ENCODE measurements at places on chromosomes 11 and 22.

GRCh38 chr22:16933291-16934282 is 74.4 kb downstream of the GAB4 start:
- DNase-seq = no peak

GRCh38 chr11:14519597-14519916 is 629 bp downstream of the PSMA1 start:
- peak; percentile 6 for DNase-seq

DNA sequence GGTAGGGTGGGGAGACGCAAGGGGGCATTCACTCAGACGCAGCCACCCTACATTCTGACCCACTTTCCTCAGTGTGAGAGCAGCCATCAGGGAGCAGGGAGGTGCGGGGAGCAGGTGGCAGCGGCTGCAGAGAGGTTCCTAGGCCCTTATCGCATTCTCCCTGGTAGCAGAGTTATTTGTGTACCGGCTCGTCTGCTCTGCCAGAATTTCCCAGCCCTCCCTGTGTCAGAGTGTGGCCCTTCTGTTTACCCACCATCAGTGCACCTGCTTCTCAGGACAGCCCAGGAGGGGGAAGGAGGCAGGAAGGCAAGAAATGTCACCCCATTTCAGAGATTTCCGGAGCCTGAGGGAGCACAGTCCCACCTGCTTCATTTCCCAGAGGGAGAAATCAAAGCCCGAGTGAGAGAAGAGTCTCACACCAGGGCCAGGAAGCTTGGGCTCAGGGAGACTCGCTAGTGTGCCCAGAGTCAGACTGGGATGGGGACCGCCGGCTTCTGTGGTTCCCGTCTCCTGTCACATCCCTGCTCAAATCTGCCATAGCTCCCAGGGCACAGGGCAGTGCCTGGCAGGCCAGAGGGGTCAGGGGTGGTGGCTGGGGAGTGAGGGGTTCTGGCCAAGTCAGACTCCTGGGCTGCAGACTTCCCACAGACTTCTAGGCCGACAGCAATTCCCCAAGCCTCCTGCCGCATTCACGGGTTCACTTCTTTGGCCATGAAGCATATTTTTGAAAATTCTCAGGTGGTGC is 49.7 kb downstream of the ARRB1 start:
- no peak for DNase-seq

GRCh38 chr11:57792870-57793269 is 31.3 kb downstream of the CTNND1 start:
- DNase-seq = peak; percentile 71

DNA sequence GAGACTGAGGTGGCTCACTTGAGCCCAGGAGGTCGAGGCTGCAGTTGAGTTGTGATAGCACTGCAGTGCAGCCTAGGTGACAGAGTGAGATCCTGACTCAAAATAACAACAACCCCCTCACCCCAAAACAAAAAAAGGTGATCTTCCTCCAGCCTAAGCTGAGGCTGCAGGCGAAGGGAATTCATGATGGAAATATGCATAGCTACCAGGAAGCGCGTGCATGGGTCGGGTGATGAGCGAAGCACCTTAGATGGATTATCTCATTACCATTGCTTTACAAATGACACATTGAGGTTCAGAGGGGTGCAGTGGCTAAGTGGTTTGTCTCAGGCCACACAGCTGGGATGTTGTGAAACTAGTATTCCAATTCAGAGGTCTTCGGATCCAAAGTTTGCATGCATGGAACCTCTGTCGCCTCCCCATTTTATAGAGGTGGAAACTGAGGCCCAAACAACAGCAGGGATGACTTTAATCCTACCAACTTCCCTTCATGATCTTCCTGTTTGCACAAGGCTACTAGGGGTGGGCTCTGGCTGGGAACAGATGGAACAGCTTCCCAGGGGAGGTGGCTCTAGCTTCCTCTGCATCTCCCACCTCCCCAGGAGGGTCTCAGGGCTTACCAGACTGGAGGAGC is 4.6 kb downstream of the SLC29A2 start:
- no peak for DNase-seq

DNA sequence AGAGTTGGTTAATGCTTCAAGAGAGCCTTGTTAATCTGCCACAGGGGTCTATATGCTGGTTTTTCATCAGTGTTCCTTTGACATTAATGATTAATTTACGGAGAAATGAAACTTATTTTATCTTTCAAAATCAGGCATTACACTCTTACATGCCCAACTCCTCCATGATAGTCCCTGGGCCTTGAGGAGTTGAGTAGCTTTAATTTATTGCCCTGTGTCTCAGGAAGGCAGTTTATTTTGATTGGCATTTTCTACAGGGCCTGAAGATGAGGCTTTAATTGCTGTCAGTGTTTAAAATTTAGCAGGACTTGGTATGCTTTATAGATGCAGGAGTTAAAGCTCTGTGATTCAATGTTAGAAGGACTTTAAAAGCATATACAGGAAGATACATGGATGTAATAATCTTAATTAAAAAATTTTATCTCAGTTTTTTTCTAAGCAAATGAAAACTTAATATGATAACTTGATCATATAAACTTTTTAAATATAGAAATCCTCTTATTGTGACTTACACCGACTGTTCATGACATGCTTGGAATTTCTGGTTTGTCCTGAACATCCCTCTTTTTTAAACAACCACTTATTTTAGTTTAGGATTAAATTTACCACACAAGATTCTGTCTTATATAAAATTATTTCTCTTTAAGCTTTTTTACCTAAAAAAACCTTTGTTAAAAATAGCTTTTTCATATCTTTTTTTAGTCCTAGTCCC is 12.2 kb downstream of the GLYAT start:
- DNase-seq = no peak

- DNase-seq = no peak
Observed at GRCh38 chr11:40227730-40228129, 1231.7 kb downstream of the LRRC4C start.

DNA sequence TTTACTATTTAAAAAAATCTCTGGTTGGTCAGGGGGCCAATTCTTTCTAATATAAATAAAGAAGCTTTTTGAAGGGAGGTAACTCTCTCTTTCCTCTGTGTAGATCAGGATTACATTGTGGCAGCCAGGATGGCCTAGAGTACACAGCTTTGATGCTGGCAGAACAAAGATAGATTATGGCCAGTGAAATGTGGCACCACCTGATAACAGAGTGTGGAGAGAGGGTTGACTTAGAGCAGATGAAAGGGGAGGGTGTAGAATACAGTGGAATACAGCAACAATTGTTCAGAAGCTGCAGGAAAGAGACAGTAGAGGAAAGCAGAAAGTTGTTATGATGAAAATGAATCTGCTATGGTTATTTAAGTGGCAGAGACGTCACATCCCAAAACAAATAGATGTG is 99.0 kb downstream of the FAR1 start:
- DNase-seq = no peak

DNA sequence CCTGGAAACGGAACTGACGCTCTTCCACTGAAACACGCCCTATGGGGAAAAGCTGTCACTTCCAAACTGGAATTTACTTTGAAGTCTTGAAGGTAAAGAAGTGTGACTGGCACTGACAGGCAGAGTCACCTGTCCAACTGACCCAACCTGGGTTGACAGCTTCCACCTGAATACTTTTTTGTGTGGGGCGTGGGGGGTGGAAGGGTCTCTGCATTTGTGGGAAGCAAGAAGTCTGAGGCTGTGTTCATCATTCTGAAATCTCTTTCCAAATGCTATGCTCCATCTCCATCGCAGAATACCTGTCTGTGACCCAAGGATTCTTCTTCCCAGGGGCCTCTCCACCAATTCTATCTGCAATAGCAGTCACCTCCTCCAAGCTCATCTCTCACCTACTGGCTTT is 7.8 kb downstream of the IFT27 start:
- DNase-seq = no peak

DNA sequence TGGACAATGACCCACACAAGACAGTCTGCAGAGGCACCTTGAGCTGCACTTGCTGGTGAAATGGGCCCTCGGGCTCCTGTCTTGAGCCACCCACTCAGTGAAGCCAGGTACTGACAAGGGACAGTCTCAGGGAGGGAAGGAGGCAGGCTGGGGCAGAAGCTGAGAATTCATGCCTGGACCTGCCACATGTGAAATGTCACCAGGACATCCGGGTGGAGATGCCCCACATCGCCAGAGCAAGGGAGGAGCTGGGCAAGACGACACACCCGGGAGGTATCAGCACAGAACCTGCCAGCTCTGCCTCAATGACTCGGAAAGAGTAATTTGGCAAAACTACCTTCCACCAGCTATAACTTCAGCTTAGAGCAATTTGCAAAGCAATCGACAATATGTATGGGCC is 23.5 kb downstream of the CPT1A start:
- DNase-seq = no peak

GRCh38 chr22:45204241-45204640 is 36.5 kb downstream of the KIAA0930 start:
- DNase-seq = no peak

- DNase-seq = peak; percentile 55
Observed at GRCh38 chr11:60982184-60982583, 10.7 kb downstream of the CD6 start.

DNA sequence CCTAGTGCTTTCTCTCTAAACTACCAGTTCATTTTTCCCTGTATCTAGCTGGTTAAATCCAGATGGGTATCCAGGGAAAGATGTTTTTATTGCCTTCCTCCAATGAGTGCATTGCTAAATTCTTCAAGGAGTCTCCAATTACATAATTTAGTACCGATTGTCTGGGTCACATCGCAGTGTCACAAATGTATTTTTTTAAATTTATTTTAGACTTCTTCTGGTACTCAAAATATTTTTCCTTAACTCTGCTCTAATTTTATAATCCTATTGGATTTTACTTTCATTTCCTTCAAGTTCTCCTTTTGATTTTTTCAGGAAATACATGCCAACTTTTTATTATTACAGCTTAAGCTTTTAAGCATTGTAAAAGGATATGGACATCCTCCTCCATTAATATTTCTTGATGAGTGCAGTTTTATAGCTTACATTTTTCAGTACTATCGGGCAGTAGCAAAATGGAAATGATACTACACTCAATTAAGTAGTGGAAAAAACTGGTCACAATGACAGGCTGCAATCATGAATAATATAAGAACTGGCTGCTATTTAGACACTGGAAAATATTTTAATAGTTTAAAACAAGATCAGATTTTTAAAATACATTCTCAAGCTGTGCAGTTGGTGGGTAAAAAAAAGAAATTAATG is 20.3 kb downstream of the BBOX1 start:
- DNase-seq = no peak

DNA sequence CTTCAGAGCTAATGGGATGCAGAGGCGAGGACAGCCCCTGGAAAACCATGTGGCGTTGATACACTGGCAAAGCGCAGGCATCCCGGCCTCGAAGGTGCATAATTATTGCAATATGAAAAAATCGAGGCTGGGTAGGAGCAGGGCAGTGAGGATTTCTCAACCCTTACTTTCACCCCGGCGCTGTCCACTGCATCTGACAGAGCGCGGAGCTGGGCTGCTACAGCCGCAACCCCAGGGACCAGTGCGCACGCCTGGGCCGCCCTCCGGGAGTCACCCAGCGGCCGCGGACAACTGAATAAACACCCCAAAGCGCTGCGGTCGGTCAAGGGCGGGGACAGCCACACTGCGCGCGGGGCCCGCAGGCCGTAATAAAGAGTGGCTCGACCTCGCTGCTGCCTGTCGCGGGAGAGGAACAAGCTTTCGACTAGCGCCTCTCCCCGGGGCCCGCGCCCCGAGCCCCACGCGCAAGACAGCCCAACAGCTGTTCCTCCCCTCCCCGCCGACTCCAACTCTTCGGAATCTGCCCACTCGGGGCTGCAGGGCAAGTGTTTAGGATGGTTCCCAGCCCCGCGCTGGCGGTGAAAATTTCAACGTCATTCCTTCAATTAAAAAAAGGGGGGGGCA is 3.6 kb upstream of the WT1 start:
- DNase-seq = no peak

DNA sequence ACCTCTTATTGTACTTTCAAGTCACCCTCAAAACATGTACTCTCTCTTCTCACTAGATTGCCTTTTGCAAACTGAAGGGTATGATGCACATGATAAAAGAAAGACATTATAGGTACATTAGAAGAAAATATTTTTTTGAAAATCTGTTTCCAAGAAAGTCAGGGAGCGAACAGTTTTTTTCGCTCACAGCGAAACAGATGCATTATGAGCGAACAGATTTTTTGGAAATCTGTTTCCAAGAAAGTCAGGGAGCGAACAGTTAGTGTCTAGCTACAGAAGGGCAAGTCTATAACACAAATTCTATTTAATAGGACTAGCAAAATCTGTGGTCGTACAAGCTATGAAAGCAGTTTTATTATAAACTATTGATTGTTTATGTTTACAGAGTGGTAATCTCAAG is 296.2 kb upstream of the ANO3 start:
- DNase-seq = no peak

DNA sequence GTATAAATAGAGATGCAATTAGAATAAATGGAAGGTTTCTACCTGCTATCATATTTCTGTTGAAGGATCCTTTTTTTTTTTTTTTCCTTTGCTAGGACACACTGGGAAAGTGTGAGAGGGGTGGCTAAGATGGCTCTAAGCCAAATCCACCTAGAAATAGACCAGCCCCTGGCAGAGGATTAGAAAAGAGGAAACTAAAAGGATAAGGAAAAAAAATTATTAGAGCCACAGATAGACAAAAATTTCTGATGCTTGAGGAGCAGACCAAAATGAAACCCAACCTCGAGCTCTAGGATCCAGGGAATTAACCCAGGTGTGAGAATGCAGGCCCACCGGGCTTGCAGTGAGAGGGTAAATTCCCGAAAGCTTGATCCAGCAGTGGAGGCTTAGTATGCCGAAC is 262.3 kb downstream of the CADM1 start:
- no peak for DNase-seq

GRCh38 chr11:122772945-122773344 is 65.4 kb upstream of the CRTAM start:
- DNase-seq = no peak

DNA sequence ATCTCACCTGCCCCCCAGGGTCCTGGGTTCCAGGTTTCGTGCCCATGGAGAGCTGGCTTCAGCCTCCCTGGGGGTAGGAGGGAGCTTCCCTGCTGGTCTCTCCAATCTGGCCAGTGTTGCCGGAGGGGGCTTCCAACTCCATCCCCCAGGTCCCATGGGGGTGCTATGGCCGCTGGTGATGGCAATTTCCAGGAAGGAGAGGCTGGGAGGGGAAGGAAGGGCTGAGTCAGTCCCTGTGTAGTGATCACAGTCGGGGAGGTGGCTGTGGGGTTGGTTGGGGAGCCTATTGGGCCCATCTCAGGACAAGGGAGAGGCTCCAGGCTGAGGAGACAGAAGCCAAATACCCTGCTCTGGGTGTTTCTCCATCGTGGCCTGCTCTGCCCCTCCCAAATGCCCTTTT is 5.7 kb upstream of the CDC42EP2 start:
- no peak for DNase-seq

GRCh38 chr11:45322891-45323600 is 36.9 kb upstream of the SYT13 start:
- DNase-seq = no peak

GRCh38 chr11:102886999-102887398 is 12.2 kb upstream of the MMP12 start:
- DNase-seq = no peak

DNA sequence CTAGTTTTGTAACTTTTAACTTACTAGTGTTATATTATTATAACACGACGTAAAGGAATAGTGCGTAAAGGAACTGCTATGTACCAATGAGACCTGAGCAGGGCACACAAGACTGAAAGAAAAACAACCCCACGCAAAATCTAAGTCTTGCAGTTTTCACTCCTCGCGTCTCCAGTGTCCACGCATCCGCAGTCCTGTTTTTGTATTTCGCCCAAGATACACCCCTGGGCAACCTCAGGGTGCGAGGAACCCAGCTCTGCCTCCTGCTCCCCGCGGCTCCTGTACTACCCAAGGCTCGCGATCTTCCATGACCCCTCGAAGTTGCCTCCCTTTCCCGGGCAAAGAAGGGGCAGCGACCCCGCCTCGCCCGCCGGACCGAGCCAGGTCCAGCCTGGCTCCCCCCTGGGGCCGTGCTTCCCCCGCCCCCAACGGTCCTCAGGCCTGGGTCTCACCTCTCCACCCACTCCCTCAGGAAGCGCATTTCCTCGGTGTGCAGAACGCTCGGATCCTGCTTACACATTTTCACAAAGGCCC is 393 bp downstream of the ST13 start:
- peak; percentile 16 for DNase-seq
